Body of pancreas (tissue), 4 donors: ENCODE measurements at places on chromosomes 4 and X. TPM values are rescaled to one million over a fixed set of nuclear protein-coding genes. Genes with fewer than 3 reads are reported as not detected.

DNA sequence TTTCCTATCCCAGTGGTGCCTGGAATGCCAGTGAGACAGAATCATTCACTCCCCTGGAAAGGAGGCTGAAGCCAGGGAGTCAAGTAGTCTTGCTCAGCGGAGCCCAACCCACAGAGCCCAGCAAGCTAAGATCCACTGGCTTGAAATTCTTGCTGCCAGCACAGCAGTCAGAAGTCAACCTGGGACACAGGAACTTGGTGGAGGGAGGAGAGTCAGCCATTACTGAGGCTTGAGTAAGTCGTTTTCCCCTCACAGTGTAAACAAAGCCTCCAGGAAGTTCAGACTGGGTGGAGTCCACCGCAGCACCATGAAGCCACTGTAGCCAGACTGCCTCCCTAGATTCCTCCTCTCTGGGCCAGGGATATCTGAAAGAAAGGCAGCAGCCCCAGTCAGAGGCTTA, 283.2 kb upstream of the CPEB2 start:
- H3K27me3 ChIP-seq = no peaks in the 10 kb centered on the region
- no peak overlapping the region for H3K4me3 ChIP-seq
- no peaks in the 10 kb centered on the region for H3K36me3 ChIP-seq
- H3K4me1 ChIP-seq = no peaks in the 10 kb centered on the region
- DNase-seq = peak; percentile 37

- no peaks in the 10 kb centered on the region for H3K4me1 ChIP-seq
- H3K27ac ChIP-seq = no peak overlapping the region
- no peak for DNase-seq
- no peaks in the 10 kb centered on the region for H3K36me3 ChIP-seq
- no peaks in the 10 kb centered on the region for H3K27me3 ChIP-seq
- H3K4me3 ChIP-seq = no peak overlapping the region
Observed at GRCh38 chr4:174016251-174016650, 267.2 kb downstream of the FBXO8 start.

GRCh38 chrX:155065035-155065734, 5.8 kb downstream of the CMC4 start:
- no peak overlapping the region for H3K27ac ChIP-seq
- no peak overlapping the region for H3K4me3 ChIP-seq
- H3K27me3 ChIP-seq = no peaks in the 10 kb centered on the region
- no peak for DNase-seq

- no peaks in the 10 kb centered on the region for H3K36me3 ChIP-seq
- H3K27ac ChIP-seq = no peak overlapping the region
- H3K27me3 ChIP-seq = no peaks in the 10 kb centered on the region
- DNase-seq = no peak
- H3K4me3 ChIP-seq = no peak overlapping the region
Observed at GRCh38 chr4:37763831-37764230, 62.7 kb upstream of the PGM2 start.

DNA sequence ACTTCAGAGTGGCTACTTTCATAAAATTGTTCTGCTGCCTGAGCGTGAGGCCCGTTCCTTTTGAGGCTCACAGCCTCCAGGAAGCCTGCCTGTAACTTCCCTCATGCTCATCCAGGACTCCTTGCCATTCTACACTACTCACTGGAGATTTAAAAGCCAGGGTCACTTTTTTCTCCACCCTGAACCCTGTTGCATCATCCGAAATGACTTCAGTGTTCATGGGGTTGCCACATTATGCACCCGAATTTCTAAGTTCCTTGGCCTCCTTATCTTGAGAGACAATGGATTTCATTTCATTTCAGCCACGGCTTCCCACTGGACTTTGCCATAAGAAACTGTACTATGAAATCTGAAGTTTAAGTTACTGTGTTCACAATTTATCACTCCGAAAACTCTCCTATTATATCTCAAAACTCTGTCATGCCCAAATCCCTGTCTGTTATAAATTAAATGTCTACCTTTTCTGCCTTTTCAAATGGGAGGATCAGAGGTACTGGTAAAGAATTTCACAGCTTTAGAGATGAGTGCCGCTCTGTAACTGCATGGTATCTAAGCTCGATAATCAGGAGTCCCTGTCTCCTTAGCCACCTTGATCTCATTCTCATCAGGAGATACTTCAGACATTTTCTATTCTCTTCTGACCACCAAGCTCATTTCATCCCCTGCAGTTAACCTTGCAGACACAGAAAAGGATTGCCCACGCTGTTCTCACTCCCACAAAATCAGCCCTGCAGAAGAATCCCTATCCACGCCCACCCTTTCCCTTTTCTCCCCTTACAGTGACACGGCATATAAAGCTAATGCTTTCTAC, 59.9 kb downstream of the TRIML1 start:
- no peaks in the 10 kb centered on the region for H3K36me3 ChIP-seq
- H3K27me3 ChIP-seq = no peaks in the 10 kb centered on the region
- no peak for DNase-seq
- no peaks in the 10 kb centered on the region for H3K4me1 ChIP-seq

DNA sequence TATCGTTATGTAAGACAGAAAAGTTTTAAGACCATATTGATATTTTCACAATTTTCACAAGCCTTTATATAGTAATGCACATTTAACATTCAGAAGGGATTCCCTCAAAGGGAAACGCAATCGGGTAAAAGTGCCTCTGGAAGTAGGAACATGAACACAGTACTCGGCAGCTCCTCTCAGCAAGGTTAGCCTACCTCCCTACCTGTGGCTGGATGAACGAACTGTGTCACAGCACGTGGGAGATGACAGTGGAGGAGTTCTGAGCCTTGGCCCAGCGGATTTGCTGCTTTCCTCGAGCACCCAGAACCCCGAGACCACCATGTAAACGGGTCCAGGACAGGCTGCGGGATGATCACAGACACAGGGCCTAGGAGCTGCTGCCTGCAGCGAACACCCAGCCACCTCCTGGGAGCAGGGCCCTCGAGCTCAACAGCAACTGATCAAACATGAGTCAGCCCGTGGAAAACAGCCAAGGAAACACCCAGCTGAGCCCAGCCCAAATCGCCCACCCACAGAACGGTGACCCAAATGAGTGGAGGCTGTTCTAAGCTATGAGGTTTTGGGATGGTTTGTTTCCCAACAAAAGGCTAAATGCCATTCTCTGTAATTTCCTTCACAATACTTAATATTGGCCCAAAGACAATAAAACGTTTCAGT, 30.4 kb downstream of the FAT1 start:
- H3K4me3 ChIP-seq = no peak overlapping the region
- peak; percentile 66 for DNase-seq
- no peaks in the 10 kb centered on the region for H3K27me3 ChIP-seq
- H3K4me1 ChIP-seq = peaks cover 46% of the 10 kb centered on the region
- no peaks in the 10 kb centered on the region for H3K36me3 ChIP-seq

DNA sequence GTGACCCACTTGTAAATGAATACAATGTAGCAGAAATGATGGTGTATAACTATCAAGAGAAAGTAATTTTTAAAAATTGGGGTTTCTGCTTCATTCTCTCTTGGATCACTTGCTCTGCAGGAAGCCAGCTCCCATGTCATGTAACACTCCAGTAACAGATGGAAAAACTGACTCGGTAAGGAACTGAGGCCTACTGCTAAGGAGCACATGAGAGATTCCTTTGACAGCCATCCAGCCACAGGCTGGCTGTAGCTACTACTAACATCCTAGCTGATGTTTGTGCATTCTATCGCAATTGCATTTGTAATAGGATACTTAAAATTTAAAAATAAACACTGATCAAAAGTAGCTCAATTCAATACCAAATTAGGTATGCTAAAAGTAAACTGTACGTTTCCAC, 102.3 kb upstream of the MAB21L2 start:
- no peaks in the 10 kb centered on the region for H3K36me3 ChIP-seq
- H3K4me3 ChIP-seq = no peak overlapping the region
- no peaks in the 10 kb centered on the region for H3K27me3 ChIP-seq
- DNase-seq = no peak
- no peaks in the 10 kb centered on the region for H3K4me1 ChIP-seq

DNA sequence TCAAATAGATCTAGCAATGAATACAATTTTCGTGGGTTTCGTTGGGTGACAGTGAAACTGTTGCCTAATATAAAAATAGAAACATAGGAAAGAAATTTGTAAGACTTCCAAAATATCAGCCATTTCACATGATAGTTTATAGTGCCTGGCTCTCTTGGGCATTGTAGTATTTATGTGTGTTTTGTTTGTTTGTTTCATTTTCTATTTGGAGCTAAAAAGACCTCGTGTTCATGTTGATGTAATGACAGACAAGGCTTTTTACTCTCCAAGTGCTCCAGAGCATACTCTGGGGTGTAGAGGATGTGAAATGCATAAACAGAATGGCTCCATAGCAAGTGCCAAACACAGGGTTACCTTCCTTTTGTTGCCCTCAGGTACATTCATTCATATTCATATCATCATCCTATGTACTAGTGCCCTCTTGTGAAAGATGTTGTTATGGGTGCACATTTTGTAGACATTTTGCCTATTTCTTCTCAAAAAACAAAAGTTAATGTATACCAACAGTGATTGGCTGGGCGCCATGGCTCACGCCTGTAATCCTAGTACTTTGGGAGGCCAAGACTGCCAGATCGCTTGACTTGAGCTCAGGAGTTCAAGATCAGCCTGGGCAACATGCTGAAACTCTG, 100.7 kb upstream of the AMOT start:
- DNase-seq = no peak
- H3K4me1 ChIP-seq = no peaks in the 10 kb centered on the region
- H3K27ac ChIP-seq = no peak overlapping the region
- no peak overlapping the region for H3K4me3 ChIP-seq
- no peaks in the 10 kb centered on the region for H3K27me3 ChIP-seq
- no peaks in the 10 kb centered on the region for H3K36me3 ChIP-seq

GRCh38 chrX:55754861-55755294, 37.3 kb downstream of the RRAGB start:
- no peaks in the 10 kb centered on the region for H3K27me3 ChIP-seq
- no peak overlapping the region for H3K4me3 ChIP-seq
- no peak for DNase-seq
- no peaks in the 10 kb centered on the region for H3K4me1 ChIP-seq

- H3K4me3 ChIP-seq = no peak overlapping the region
- H3K27me3 ChIP-seq = peaks cover 7% of the 10 kb centered on the region
- no peaks in the 10 kb centered on the region for H3K4me1 ChIP-seq
Observed at GRCh38 chr4:3873408-3874027, 107.3 kb downstream of the ADRA2C start.

DNA sequence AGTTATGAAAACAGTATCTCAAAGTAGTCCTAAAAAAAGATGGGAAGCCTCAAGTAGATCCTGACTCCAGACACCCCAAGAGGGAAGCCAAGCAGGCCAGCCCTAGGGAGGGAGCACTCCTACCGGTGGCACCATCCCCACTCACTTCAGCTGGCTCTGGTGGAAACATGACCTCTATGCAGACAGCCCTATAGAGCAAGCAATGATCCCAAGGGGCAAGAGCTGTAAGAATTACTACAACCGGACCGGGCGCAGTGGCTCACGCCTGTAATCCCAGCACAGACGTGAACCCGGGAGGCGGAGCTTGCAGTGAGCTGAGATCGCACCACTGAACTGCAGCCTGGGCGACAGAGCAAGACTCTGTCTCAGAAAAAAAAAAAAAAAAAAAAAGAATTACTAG, 5.7 kb downstream of the LETM1 start:
- H3K27ac ChIP-seq = no peak overlapping the region
- no peak overlapping the region for H3K4me3 ChIP-seq
- H3K27me3 ChIP-seq = no peaks in the 10 kb centered on the region
- DNase-seq = no peak

DNA sequence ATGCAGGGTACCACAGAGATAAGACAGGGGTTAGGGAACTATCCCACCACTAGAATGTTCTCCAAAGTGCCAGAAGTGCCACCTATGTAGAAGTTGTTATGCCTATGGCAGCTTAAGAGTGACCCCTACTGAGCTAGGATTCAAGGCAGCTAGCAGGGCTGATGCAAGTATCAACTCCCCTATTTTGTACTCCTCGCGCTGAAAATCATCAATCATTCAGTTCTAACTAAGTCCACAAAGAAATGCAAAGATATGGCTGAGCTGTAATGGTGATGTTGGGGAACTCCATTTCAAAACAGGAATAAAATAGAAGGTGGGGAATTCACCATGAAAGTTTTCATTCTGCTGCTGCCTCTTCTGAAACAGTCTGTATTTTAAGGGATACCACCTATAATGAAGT, 13.8 kb downstream of the ACSL4 start:
- no peaks in the 10 kb centered on the region for H3K36me3 ChIP-seq
- H3K27me3 ChIP-seq = no peaks in the 10 kb centered on the region
- no peaks in the 10 kb centered on the region for H3K4me1 ChIP-seq
- no peak overlapping the region for H3K27ac ChIP-seq
- H3K4me3 ChIP-seq = no peak overlapping the region
- no peak for DNase-seq

DNA sequence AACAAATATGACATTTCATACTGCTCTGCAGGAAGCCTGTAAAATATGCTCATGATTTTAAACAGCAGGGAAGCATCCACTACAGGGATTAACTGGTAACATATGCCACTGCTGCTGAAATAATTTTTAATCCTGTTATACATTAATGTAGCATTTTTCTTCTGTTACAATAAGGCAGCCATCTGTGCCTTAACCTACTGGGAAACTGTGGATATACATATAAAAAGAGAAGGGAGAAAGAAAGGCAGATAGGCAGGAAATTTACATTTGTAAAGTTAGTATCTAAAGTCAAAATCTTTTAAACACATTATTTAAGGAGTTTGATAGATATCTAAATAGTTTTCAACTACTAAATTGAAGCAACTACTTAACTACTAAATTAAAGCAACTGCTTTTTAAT, 514.6 kb upstream of the KLHL4 start:
- no peak overlapping the region for H3K27ac ChIP-seq
- H3K4me3 ChIP-seq = no peak overlapping the region
- H3K36me3 ChIP-seq = no peaks in the 10 kb centered on the region

DNA sequence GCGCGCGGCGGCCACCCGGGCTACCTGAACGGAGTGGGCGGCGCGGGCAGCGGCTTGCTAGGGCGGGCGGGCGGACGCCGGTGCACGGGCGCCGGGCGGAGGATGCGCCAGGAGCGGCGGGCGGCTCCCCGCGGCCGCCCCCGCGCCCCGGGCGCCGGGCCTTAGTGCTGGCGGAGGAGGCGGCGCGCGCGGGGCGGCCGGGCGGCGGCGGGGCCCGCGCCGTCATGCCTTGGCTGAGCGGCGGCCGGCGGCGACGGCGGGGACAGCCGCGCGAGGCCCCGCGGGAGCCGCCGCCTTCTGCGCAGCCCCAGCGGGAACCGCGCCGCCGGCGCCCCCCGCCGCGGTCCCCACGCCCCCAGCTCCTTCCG, 48.2 kb downstream of the CLDN34 start:
- no peaks in the 10 kb centered on the region for H3K36me3 ChIP-seq
- no peaks in the 10 kb centered on the region for H3K27me3 ChIP-seq

DNA sequence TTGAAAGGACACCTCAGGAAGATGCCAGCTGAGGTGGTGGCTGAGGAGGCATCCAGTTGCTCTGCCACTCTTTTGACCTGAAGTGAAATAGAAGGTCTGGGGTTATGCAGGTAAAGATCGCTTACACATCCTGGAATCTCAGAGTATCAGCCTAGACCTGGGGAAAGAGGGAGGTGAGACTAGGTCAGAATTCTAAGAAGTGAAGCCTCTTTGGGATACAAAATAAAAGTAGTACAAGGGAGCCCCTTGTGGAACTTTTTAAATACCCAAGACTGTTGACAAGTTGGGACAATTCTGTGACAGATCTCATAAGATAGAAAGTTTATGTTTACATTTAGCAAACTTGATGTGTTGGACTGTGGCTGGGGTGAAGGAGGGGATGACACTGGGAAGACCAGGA, 263.1 kb downstream of the SPRY1 start:
- no peaks in the 10 kb centered on the region for H3K27me3 ChIP-seq
- no peaks in the 10 kb centered on the region for H3K36me3 ChIP-seq
- DNase-seq = no peak
- no peak overlapping the region for H3K4me3 ChIP-seq
- no peaks in the 10 kb centered on the region for H3K4me1 ChIP-seq

APELA gene
- total RNA-seq = not detected

MGARP gene
- 0.78 TPM for total RNA-seq

ALPK1 gene
- total RNA-seq = 14.8 TPM

RIBC1 gene
- 0.99 TPM for total RNA-seq

CLNK gene
- total RNA-seq = 1.0 TPM

ODAPH gene
- total RNA-seq = not detected
